ENCODE measurements at places on chromosomes 4 and X.

GRCh38 chr4:11566444-11567022, 137.8 kb upstream of the HS3ST1 start:
- peak; percentile 8 for DNase-seq

DNA sequence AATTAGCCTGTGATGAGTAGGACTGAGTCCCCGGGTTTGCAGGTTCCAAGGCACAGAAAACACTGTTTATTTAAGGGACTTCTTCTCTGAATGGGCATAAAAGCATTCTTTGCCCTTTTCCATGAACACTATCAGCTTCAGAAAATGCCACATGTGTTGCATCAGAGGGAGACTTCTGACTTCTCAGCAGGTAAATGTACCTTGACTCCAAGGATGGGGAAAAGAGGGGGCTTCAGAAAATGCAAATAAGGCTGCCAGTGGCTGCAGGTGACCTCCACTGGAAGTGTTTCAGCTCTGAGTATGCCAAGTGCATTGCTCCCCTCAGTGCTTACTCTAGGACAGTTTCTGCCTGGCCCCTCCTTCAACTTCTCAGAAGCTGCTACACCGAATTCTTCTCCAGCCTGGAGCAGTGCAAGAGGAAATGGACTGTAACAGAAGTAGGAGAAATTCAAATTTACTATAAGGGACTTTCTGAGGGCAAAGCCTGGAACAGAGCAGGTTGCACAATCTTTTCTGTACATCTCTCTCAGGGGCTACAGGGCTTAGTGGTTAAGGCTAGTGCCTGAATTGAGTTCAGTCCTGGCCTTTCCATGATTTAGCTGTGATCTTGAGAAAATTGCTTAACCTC, 233.2 kb downstream of the PTTG2 start:
- DNase-seq: peak; percentile 82

DNA sequence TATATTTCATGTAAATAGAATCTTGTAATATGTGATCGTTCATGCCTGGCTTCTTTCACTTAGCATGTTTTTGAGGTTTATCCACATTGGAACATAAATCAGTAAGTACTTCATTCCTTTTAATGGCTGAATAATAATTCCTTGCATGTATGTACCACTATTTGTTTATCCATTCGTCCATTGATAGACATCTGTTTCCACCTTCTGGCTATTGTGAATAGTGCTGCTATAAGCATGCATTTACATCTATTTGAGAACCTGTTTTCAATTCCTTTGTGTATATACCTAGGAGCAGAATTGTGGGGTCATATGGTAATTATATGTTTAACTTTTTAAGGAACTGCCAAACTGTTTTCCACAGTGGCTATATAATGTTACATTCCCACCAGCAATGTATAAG, 356.7 kb upstream of the DIPK2B start:
- DNase-seq: no peak

- DNase-seq: no peak
Observed at GRCh38 chrX:37472836-37473235, 98.6 kb upstream of the LANCL3 start.
